ENCODE measurements at places on chromosomes 3 and 15.
A peak's percentile ranks its signal among the peaks of the same experiment; 100 is the strongest.

DNA sequence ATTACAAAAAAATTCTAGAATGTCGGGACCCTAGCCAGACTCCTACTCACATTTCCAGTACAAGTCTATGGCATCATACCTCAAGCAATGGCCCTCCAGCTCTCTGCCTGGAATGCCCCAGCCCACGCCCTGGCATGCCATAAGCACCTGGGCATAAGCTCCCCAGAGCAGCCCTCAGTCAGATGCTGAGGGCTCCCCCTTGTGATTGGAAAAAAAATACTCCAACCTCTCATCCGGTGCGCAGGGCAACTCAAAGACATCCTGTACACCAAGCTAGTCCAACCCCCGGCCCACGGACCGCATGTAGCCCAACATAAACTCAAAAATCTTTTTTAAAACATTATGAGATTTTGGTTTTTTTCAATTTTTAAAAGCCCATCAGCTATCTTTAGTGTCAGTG, 115.4 kb downstream of the NEK10 start:
- DNase-seq = peak; percentile 29

DNA sequence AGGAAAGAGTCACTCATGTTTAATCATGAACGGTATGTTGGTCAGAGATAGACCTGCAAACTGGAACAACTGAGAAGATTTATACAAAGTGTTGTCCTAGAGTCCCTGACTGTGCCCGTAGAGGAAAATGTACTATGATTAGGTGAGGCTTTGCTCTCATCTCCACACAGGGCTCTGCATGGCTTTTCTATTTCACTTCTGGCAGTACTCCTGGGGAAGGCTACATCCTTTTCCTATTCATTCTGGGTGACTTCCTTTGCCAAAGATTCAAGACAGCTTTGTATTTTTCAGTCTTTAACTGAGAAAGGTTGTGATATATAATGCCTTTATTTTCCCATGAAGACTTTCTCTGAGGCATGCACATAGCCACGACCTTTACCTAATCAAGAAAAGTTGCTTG, 414.7 kb downstream of the ZBTB20 start:
- no peak for DNase-seq

DNA sequence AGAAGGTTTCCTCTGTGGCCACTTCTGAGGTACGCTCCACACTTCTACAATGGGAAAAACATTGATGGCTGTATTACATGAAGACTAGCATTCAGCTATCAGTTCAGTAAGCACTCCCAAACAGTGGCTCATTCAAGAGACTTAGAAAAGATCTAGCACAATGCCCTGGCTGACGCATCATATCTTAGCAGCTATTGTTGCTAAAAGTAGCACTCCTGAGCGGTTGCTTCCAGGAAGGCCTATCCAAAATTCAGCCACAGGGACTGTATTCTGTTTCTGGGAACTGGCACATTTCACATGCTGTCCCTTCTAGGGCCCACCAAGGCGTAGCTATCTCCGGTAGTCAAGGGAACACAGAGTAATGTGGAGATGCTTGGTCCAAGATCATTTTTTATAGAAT, 21.2 kb upstream of the SPRED1 start:
- no peak for DNase-seq

- no peak for DNase-seq
Measured at GRCh38 chr3:99319961-99320360, 318.4 kb upstream of the COL8A1 start.

DNA sequence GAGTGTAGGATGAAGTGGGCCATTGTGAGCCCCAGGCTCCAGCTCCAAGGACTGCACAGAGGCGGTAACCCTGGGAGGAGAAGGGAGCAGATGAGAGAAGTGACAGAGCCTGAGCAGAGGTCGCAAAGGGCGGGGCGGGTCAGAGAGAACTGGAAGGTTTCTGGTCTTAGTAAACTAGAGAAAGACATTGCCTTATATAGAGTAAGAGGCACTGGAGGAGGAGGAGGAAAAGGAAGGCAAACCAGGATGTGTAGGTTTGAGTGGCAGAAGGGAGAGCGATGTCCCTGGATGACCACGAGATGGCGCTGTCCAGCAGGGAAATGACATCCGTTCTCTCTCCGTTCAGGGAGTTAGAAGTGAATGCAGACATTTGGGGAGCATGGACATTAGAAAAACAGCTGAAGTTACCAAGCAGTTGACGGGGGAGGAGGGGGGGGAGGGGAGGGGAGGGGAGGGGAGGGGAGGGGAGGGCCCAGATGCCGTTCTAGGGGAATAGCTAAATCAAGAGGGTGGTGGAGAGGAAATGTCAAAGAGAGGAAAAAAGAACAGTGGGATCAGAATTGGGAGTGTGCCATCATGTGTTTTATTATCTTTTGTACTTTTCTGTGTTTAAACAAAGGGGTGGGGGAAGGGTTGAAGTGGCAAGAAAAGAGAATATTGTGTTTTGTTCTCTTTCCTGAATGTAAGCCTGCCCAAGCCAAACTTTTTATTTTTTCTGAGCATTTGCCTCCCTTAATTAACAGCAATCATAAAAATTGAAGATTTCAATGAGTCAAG, 48.8 kb downstream of the STARD5 start:
- peak; percentile 76 for DNase-seq

All from foreskin melanocyte (primary cell).